ENCODE measurements at places on chromosomes 4 and X.

GRCh38 chr4:7872264-7872771 lies 67.3 kb downstream of the AFAP1 start:
- DNase-seq, result peak; percentile 91

DNA sequence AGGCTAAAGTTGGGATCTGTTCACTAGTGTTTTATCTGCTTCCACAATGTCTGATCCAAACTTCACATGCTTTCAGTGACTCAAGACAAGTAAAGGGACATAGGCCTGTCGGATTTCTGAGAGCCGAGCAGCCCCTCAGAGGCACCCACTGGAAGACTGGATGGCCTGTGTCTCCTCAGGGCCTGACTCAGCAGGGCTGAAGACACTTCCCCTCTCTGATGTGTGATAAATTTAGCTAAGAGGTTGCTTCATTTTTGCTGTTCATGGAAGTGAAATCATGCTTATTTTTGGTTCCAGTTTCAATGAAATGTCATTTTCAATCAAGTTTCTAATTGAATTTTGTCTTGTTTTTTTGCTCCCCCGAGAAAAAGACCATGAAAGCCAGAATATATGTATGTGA lies 93.7 kb downstream of the MXRA5 start:
- DNase-seq, result no peak

DNA sequence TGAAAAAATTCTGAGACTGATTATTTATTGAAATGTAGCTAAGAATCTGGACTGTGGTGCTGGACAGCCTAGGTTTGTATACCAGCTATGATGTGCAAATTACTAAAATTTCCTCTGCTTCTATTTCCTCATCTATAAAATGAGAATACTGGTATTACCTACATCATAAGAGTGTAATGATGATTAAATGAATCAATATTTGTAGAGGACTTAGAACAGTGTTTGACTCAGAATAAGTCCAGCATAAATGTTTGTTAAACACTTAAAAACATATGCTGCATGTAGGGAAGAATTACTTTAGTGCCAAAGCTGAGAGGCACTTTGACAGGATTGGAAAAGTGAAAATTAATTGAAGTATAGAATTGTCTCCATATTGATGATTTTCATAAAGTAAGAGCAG lies 55.3 kb upstream of the TMPRSS11F start:
- no peak for DNase-seq

DNA sequence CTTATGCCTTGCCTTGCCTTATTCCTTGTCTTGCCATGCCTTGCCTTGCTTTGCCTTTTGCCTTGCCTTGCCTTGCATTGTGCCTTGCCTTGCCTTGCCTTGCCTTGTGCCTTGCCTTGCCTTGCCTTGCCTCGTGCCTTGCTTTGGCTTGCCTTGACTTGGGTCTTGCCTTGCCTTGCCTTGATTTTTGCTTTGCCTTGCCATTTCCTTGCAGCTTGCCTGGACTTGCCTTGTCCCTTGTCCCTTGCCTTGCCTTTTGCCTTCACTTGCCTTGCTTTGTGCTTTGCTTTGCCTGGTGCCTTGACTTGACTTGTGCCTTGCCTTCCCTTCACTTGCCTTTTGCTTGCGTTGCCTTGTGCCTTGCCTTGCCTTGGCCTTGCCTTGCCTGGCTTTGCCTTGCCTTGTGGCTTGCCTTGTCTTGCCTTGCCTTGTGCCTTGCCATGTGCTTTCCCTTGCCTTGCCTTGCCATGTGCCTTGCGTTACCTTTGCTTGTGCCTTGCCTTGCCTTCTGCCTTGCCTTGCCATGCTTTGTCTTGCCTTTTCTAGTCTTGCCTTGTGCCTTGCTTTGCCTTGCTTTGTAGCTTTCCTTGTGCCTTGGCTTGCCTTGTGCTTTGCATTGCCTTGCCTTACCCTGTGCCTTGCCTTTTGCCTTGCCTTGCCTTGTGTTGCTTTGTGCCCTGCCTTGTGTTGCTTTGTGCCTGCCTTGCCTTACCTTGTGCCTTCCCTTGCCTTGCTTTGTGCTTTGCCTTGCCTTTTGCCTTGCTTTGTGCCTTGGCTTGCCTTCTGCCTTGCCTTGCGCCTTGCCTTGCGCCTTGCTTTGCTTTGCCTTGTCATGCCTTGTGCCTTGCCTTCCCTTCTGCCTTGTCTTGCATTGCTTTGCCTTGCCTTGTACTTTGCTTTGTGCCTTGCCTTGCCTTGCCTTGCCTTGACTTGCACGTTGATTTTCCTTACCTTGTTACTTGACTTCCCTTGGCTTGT lies 92.8 kb downstream of the TAB3 start:
- no peak for DNase-seq

DNA sequence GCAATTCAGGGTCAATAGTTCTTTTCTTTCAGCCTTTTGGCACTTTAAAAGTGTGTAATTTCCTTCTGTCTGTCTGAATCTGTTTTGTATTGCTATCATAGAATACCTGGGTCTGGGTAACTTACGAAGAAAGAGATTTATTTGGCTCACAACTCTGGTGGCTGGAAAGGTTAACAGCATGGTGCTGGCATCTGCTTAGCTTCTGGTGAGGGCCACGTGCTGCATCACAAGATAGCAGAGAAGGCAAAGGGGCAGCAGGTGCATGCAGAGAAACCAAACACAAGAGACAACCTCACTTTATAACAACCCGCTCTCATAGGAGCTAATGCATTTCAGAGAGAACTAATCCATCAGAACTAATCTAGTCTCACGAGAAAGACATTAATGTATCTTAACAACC lies 18.8 kb downstream of the RGN start:
- DNase-seq, result no peak

GRCh38 chrX:71111921-71112431 lies 599 bp upstream of the IL2RG start:
- DNase-seq, result no peak

GRCh38 chr4:71872767-71873415 lies 89.0 kb upstream of the GC start:
- DNase-seq, result no peak

DNA sequence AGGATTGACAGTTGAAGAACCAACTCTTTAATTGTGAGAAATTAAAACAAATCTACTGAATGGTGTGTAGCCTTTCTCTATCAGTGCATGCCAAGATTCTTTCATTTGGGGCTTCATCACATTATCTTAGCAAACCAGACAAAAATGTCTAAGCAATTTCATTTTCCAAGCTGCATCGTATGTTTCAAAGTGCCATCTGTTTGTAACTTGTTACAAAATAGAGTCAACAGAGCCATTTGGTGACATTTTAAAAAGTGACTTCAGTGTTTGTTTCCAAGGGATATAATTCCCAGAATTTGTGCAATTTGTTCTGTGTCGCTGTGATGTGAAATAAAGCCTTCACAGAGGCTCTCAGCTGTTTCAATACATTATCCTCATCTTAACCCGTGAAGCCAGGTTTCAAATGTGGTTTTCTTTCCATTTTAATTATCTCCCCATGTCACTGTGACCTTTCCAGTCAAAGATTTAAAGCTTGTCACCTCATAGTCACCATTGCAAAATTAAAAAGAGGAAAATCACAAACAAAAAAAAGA lies 46.0 kb upstream of the C1QTNF7 start:
- DNase-seq, result no peak

GRCh38 chrX:38634665-38635064 lies 73.3 kb downstream of the TSPAN7 start:
- no peak for DNase-seq

- DNase-seq, result no peak
These were observed 11.8 kb downstream of the FAM184B start for GRCh38 chr4:17769406-17770174.

DNA sequence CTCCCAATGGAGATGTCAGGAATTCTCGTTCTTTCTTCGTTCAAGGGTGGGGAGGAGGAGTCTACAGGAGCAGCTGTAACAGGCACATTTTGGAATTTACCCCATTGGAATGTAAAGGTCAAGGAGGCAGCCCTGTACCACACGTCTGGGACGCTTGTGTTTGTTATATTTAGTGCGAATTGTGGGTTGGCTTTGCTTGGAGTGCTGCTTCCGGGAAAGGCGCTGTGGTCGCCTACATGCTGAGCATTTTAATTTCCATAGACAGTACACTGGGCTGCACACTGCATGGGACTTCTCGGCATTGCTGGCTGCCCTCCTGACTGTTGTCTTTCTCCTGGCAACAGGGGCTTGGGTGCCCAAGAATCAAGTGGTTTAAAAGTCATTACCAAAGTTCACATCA lies 12.8 kb downstream of the GYG2 start:
- DNase-seq, result no peak

DNA sequence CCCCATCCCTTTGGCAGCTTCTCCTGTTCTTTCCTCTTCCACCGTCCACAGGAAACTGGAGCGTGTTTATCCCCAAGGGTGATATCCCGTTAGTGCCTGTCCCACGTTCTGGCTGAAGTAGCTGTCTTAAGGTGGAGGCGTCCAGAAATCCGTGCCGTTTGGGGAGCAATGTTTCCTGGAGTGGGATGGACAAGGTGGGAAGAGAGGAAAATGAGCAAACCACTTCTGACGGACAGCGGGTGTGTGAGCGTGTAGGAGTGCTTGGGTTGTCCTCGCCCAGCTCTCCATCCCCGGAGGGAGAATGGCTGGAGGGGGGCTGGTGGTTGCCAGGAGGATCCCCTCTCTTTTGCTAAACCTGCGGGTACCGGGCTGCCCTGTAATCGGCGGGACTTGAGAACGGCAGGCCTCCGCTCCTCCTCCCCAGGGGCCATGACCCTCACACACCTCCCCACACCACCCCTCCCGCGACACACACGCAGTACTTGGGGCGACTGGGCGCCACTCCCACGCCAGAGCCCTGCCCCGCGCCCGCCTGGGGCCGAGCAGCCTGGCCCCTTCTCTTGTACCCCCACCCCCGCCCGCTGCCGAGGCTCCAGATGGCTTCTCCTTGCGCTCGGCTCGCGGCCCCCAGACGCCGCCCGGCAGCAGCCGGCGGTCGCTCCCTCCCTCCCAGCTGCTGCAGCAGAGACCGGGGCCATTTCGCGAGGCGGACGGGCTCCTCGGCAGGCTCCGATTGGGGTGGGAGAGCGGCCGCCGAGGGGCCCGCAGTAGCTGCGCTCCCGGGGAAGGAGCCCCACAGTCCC lies 13.9 kb upstream of the PRDM8 start:
- DNase-seq, result no peak

- DNase-seq, result no peak
These were observed 12.0 kb upstream of the GPR78 start for GRCh38 chr4:8568068-8568668.

GRCh38 chrX:101973066-101973465 lies 41.2 kb upstream of the ZMAT1 start:
- DNase-seq, result no peak

DNA sequence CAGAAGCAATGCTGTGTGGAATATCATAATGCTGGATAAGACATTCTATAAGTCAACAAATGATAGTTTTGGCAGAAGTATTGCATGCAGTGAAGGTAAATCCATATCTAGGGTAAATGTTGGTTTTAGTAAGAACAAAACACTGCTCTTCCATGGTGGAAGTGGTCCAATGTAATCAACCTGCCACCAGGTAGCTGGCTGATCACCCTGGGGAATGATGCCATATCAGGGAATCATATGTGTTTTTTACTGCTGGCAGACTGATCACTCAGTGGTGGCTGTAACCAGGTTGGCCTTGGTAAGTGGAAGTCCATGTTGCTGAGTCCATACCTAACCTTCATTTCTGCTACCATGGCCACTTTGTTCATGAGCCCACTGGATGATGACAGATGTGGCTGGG lies 74.0 kb upstream of the CENPE start:
- DNase-seq, result no peak

- DNase-seq, result no peak
These were observed 12.2 kb upstream of the VMA21 start for GRCh38 chrX:151384807-151385206.

DNA sequence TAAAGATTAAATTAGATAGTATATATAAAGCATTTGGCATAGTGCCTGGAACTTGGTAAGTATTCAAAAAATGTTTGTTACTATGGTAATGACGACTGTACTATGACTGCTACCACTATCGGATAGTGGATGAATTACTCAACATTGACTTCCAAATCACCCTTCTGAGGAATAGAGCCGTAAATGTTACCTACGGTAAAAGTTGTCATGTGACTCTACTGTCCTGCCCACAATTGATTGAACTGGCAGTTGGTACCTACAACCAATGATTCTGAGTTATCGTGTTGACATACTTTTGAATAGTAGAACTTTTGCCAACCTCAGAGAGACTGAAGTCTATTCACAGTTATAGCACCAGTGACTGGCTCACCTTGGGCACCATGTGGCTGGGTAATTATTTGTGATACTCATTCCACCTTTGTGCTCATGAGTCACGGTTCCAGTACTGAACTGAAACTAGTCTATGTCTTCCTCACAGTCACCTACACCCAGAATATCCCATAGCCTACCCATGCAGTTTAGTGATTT lies 185.5 kb upstream of the PITX2 start:
- DNase-seq, result no peak

- DNase-seq, result no peak
These were observed 102.6 kb downstream of the PHEX start for GRCh38 chrX:22134681-22135080.

GRCh38 chr4:71807469-71807868 lies 23.6 kb upstream of the GC start:
- DNase-seq, result no peak

GRCh38 chr4:165201806-165202205 lies 5.6 kb upstream of the KLHL2 start:
- DNase-seq, result no peak

DNA sequence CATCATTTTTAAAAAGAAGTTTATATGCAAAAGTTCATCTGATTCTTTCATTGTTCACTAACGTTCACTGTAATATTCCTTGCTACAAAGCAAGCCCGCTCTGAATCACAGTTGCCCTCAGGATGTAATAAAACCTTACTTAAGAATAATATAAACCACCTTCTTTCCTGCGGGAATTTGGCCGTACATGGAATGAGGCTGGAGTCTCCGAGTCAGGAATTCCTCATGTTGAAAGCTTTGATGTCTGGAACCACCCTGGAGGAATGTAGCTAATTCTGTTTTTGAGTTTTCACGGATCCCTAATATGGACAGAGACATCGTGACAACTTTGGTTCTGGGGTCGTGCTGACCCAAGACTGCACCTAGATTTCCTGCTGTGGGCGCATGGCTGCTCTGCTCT lies 58.5 kb downstream of the CRLF2 start:
- peak; percentile 45 for DNase-seq

GRCh38 chr4:154877110-154877760 lies 96.2 kb downstream of the RBM46 start:
- DNase-seq, result peak; percentile 16

- DNase-seq, result no peak
These were observed 108.3 kb upstream of the DIAPH2 start for GRCh38 chrX:96576368-96576767.

- no peak for DNase-seq
These were observed 51.8 kb upstream of the RBPJ start for GRCh38 chr4:26269038-26269437.

DNA sequence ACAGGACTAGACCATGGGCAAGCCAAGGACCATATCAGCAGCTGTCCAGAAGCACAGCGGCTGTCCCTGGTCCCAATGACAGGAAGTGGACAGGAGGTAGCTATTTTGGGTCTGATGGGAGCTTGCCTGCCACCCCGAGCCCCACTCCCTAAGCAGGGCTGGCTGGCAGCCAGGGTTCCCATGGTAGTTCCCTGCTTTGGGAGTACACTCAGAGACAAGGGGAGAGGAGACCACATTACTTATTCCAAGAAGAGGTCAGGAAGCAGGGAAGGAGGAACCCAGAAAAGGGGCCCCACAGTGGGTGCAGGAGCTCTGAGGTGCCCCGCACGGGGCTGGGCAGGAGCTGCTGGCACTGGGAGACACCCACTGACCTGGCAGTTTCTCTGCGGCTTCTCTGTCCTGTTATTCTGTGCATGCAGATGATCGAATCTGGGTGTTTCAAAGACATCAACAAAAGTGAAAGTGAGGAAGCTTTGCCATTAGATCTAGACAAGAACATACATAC lies 36.3 kb downstream of the HTT-AS start:
- no peak for DNase-seq

GRCh38 chr4:99323756-99324155 lies 2.6 kb upstream of the ADH1B start:
- DNase-seq, result no peak

All from HFF-Myc (cell line).